Activated CD4-positive, alpha-beta T cell treated with anti-CD3 and anti-CD28 coated beads for 48 hours (primary cell): ENCODE measurements at places on chromosomes 7 and 10.

GRCh38 chr7:116219834-116220233 is 9.5 kb downstream of the TES start:
- no peak for DNase-seq

DNA sequence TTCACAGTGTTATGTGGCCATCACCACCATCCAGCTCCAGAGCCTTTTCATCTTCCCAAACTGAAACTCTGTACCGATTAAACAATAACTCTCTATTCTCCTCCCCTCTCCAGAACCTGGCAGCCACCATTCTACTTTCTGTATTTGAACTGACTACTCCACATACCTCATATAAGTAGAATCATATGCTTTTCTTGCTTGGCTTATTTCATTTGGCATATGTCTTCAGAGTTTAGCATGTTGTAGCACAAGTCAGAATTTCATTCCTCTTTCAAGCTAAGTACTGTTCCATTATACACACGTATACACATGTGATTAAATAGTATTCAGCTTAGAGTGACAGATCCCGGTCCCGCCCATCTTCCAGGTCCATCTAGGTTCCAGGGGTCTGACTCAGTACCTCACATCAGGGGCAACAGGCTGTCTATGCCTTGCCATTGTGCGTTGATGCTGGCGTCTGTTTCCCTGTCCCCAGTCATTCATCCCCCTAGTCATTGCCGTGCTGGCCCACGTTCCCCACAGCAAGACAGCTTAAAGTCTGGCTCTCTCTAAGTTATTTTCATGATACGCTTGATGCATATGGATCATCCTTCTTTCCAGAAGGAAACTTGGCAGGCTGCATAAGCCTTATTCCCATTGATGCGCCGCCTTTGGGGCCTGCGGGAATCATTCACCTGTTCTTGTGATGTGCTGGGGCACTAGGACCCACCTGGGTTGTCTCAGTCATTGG is 108.3 kb downstream of the CHN2 start:
- no peak for DNase-seq

GRCh38 chr10:92657024-92657423 is 32.7 kb upstream of the HHEX start:
- no peak for DNase-seq

DNA sequence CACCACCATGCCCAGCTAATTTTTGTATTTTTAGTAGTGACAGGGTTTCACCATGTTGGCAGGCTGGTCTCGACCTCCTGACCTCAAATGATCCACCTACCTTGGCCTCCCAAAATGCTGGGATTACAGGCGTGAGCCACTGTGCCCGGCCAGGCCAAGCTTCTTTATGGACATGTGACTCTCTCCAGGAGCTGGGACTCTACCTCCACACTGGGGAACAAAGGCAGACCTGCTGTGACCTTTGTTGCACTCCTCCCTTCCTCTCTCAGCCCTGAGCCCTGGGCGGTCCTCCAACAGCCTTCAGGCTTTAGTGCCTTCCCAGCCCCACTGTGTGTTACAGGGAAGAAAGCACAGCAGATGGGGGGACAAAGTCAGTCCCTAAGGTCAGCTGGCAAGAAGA is 55.0 kb upstream of the DUSP5 start:
- DNase-seq = no peak

DNA sequence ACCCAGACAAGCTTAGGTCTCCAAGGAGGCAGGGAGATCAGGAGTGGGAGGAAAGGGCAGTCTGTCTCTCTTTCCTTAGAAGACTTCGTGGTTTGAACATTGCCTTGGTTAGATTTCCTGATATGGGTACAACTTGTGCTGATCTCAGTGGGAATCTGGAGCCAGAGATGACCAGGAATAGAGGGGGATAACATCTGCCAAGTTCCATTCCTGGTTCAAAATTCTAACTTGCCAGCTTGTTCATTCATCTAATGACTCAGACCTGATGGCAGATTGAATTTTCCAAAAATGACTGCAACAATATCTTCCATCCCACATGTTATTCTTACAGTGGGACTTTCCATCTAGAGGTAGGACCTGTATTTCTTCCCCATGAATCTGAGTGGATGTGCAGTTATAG is 394.3 kb upstream of the PODXL start:
- DNase-seq = no peak

DNA sequence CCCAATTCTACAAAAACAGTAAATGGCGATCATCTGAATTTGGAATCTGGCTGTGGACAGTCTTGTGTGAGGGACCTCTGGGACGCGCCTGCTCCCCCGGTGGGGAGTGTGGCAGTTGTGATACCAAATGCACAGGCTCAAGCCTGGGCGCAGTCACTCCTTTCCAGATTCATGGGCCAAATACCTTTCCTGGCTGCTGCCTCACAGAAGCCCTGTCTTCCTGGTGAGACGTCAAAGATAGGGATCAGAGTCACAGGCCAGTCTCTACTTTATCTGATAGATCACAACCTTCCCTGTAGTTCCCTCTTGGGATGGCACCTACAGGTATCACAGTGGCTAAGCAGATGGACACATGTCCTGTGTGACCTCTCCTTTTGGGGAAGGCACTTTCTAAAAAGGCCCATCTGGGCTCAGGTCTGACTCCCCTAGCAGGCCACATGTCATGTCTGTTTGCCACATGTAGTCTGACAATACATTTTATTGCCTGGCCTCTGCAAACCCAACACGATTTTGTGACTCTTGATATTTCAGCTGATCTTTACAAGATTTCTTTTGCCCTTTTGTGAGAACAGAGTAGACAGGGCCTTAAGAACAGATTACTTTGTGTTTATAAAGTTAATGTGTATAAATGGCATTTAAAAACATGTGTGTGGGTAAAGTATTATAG is 150.1 kb downstream of the SNX10 start:
- DNase-seq = no peak

DNA sequence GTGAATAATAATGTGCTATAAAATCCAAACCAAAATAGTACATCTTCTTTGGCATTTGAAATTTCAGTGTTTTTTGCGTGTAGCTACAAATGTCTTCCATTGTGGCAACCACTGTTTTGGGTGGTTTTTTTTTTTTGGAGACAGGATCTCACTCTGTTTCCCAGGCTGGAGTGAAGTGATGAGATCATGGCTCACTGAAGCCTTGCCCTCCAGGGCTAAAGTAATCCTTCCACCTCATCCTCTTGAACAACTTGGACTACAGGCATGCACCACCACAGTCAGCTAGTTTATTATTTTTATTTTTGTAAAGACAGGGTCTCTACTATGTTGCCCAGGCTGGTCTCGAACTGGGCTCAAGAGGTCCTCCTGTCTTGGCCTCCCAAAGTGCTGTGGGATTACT is 455.1 kb downstream of the AUTS2 start:
- no peak for DNase-seq

GRCh38 chr7:151550656-151551286 is 31.1 kb upstream of the RHEB start:
- DNase-seq = no peak

GRCh38 chr7:116526897-116527296 is 2.1 kb downstream of the CAV1 start:
- DNase-seq = no peak

GRCh38 chr7:44284216-44284615 is 41.2 kb downstream of the CAMK2B start:
- no peak for DNase-seq

GRCh38 chr7:142519079-142520078 is 229.9 kb upstream of the PRSS1 start:
- DNase-seq = no peak

GRCh38 chr10:60200012-60200681 is 189.5 kb downstream of the ANK3 start:
- no peak for DNase-seq

DNA sequence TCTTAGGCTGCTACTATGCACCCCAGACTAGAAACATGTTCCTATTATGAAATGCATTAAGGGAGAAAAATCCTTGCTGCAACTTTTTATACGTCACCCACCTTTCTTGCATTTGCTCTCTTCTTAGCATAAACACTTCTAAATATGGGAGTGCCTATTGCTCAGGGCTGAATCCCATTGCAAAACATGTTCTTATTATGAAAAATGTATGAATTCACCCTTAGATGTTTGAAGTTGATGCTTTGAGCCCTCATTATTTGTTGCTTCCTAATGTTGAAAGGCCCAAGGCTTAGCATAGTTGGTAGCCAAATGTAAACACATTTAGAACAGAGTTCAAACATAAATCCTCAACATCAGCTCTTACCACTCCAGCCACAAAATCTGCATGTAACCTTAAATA is 52.8 kb downstream of the BMPER start:
- DNase-seq = no peak

DNA sequence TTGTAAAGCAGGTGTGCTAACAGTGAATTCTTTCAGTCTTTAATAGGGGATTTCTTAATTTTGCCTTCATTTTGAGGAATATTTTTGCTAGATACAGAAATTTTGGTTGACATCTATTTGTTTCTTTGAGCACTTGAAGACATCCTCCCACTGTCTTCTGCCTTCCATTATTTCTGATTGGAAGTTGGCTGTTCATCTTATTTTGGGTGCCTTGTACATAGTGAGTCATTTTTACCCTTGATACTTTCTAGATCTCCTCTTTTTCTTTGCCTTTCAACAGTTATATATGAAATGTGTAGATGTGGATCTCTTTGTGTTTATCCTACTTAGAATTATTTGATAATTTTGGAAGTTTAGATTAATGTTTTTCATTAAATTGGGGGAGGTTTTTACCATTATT is 631.0 kb downstream of the AUTS2 start:
- DNase-seq = no peak

- DNase-seq = no peak
Measured at GRCh38 chr7:24192053-24192452, 91.9 kb upstream of the NPY start.

DNA sequence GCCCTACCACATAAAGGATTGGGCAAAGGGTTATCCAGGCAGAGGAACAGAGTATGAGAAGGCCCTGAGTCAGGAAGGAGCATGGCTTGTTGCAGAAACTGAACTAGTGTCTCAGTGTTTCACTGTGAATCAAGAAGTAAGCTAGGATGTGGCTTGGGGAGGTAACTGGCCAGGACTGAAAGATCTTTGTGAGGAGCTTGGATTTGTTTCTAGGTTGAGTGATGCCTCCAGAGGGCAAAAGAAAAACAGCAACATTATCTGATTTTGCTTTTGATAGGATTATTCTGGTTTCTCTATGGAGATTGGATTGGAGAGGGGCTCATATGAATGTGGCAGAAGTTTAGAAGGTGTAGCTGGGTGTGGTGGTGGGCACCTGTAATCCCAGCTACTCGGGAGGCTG is 137.9 kb upstream of the HDAC9 start:
- no peak for DNase-seq
